Upper lobe of right lung (tissue), 1 donor: ENCODE measurements at places on chromosomes 11 and 22.

DNA sequence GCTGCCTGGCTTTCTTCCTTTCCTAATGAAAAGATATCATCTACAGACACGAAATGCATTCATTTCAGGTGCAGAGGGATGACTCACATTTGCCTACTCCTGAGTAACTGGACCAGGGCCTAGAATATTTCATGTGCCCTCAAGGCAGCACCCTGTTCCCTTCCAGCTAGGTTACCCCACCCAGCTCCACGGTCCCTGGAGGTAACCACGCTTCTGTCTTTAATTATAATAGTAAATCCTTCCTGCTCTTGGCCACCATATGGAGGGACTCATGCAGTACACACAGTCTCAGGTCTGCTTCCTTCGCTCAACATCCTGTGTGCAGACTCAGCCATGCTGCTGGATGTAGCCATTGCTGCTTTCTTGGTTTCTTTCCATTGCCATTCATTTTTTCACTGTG is 22.3 kb downstream of the DHCR7 start:
- DNase-seq = peak; percentile 22

GRCh38 chr11:72975778-72976521 is 161.7 kb downstream of the ATG16L2 start:
- no peak for DNase-seq

DNA sequence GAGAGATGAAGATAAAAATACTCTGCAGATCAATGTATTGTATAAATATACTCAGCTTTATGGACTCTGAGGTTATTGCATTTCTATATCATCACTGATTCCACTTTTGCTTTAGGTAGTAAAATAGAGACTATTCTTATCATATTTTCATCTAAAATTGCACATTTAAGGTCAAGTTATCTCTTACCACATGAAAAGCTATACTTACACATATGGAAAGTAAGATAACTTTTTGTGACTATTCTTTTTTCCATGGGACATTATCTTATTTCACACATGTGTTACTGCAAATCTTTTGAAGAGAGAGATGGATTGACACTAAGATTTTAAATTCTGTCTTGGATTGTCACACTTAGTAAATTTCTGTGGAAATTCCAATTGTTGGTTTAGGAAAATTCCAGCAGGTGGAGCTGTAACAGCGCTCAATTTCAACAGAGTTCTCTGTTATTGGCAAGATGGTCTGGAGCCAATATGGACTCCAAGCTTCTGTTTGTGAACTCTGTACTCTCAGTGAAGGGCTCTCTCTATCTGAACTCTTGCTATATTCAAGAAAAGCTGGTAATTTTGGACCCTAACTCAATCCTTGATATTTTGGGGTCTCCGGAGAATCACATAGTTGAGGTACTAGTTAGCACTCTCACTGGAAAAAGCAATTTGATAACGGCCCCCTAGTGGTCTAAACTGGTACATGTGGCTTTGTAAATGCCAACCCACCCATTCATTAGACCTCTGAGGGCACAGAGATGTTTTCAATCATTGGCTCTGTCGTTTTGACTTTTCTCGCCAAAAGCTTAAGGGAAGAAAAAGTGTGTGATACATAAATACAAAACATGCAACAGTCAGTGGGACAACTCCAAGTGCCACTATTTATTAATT is 429.7 kb downstream of the ETS1 start:
- no peak for DNase-seq

- DNase-seq = no peak
Measured at GRCh38 chr11:66727282-66728037, 1.6 kb downstream of the SPTBN2 start.

DNA sequence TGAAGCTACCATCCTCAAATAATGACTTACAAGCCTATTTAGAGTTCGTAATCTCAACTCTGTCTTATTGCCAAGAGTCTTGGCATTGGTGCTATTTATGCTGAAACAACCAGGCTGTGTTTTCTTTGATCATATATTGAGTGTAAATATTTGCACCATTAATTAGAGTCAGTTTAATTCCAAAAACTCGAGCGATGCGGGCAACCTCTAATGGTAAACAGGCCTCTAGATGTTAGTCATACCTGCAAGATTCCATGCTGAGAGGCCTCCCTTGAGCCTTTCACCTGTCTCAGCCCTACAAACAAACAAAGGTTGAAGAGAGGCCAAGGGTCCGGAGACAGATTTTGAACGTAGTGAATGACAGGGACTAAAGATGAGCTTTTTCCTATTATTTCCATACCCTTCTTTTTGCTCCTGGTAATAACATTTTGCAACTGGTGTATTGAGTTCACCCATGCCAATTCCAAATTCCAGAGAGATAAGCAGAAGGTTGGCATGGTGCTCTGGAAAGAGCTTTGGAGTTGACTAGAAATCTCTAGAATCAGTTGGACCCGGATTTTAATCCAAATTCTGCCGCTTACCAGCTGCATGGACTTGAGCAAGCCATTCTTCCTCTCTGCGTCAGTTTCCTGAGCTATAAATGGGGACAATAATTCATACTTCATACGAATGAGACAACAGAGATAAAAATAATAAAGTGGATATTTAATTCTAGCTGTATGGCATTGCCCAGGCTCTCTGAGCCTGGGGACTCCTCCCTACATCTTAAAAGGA is 99.1 kb upstream of the ANO1 start:
- DNase-seq = no peak

DNA sequence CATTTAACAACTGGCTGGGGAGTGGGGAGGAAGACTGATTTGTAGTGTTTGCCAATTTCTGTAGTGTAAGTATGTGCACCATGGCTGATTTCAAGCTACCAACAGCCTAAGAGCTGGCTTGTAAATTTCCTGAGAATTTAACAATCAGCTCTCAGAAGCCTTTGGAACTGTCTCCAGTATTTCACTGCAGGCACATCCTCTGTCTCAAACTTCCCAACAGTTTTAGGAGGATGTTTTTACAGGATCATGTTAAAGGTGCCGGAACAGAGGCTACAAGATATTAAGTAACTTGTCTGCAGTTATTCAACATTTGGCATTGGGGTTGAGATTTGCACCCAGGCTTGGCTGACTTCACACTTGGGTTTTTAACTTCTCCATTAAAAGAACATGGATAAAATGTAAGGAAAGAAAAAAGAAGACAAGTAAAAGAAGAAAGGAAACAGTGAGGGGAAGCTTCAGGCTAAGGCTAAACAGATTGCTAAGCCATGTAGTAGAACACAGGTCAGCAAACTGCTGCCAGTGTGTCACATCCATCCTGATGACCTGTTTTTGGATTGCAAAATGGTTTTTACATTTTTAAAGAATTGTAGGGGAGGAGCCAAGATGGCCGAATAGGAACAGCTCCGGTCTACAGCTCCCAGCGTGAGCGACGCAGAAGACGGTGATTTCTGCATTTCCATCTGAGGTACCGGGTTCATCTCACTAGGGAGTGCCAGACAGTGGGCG is 204.8 kb upstream of the SESN3 start:
- DNase-seq = no peak

- no peak for DNase-seq
Measured at GRCh38 chr22:43255299-43255698, 68.4 kb upstream of the TTLL12 start.

DNA sequence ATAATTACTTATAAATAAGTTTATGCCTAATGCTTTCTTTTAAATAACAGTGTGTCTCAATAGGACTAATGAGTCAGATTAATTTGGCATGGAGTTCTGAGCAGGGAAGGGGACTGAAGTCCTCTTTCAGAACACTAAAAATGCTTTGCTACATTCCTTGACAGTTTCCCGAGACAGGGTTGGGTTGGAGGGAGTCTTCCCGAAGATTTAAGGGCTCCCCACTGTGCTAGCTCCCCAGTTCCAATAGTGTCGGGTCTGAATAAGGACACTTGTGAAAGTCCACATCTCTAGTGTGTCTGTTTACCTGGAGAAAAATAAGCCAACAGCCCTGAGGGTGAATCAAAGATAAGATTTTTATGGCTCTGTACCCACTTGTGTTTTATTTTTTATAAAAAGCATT is 41.8 kb upstream of the HSD17B12 start:
- DNase-seq = no peak
